Cortex of kidney (tissue), 1 donor: ENCODE measurements at places on chromosomes 2 and 18.

GRCh38 chr2:217064234-217065011 is 204.6 kb upstream of the TNP1 start:
- no peak for DNase-seq

DNA sequence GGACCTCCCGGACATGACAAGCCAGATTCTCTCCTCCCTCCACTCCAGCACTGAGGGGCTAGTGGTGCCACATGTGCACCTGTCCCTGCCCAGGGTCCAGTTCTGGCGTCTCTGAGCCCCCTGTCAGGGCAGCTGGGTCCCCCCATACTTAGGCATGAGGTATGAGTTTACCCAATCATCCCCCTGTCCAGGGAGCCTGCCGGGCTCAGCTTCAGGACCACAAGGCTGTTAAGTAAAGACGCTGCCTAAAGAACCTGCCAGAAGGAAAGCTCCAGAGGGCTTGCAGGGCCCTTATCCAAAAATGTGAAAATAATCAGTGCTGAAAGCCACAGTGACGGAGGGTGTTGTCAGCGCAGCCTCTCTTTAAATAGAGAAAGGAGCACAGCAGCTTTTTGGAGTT is 40.0 kb downstream of the SH3BP4 start:
- no peak for DNase-seq

DNA sequence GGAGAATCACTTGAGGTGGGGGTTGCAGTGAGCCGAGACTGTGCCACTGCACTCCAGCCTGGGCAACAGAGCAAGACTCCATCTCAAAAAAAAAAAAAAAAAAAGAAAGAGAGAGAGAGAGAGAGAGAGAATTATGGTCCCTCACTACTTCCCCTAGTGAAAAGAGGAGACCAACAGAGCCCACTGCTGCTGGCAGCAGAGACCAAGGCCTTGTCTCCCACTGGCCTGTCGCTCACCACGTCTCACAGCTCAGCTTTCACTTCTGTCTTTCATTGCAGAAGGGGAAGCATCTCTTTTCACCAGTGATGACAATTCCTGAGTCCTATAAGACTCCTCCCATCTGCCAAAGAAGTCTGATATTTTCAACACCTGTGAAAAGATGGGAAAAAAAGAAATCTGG is 81.3 kb downstream of the CLHC1 start:
- DNase-seq, result no peak

GRCh38 chr2:114714313-114714712 is 271.9 kb downstream of the DPP10 start:
- DNase-seq, result no peak

DNA sequence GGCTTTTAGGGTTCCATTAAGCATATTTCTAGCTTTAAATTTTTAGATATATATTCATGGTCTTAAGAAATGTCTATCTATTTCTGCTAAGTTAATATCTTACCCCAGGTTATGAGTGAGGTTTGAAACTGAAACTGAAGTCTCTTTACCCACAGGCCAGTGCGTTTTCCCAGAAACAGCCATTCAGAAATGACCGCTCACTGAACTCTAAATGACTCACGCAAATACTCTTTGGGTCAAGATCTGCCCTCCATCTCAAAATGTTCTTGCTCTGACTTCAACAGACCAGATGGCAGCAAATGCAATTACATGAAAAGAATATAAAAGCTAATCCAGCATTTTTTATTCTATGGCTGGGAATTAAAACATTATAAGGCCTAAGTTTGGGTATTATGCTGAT is 315.2 kb downstream of the TDRD15 start:
- no peak for DNase-seq

DNA sequence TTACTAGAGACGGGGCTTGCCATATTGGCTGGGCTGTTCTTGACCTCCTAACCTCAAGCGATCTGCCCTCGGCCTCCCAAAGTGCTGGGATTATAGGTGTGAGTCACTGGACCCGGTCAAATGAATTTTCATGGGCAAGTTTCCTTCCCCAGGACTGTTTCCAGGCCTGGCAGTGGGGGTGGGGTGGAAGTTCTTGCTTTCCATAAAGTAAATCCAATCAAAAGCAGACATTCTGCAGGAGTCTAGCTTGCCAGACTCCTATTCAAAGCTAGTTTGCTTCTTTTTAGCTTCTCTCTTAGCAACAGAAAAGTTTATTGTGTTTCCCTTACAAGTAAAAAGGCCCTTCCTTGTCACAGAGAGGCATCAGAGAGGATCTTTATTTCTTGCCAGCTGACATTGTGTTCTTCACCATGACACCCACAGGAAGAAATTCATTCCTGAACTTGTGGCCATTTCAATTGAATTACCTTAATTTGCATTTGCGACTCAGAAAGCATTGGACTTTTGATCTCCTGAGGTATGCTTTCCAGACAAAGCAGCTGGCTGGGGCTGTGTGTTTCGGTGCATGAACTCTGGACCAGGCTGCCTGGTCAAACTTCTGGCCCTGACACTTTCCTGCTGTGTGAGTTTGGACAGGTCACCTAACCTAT is 37.9 kb downstream of the LYPD1 start:
- DNase-seq, result no peak

DNA sequence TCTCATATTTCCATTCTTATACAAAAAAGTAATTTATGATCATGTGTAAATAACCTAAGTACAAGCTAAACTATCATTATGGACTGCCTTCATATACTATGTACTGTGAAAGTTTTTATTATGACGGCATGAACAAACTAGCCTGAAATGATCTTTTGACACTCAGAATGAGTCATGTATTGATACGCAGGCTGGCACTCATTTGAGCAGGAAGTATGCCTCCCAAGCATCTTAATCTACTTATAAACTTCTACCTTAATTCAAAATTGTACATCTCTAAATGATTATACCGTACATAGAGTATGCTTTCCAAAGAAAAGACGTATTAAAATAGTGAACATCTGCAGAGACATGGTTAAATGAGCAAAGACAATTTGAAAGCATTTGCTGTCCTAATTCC is 207.1 kb upstream of the SPOPL start:
- DNase-seq, result no peak

DNA sequence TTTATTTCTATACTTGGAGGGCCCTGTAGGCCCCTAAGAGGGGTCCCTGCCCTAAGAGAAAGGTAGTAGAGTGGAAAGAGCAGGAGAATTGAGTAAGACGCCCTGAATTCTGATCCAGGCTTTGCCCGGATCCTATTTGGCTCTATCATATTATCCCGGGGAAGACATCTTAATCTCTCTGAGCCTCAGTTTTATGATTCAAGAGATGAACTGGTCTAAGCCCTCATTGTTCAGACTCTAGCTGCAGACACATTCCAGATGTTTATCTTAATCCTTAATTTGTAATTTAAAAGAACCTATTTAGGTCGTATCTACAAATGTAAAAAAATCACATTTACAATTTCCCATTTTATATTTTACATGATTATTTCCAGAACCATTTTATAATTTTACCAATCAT is 220.1 kb downstream of the AGPS start:
- no peak for DNase-seq

GRCh38 chr2:181420259-181421130 is 36.7 kb upstream of the ITGA4 start:
- no peak for DNase-seq

DNA sequence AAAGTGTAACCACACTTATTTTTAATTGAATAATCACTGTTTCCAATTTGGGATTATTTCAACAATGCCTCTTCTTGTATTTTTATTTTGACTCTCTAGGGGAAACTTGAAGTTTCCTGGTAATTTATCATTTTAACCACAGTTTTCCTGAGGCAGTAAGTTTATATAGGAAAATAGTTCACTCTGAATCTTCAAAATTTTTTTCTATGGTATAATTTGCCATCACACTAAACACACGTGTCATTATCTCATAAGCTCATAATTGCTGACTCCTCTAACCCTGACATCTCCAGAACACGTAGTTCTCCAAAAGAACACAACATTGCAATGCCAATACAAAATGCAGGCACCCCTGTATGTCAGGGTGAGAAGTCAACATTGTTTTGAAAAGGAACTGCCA is 102.2 kb upstream of the FZD7 start:
- DNase-seq, result no peak

DNA sequence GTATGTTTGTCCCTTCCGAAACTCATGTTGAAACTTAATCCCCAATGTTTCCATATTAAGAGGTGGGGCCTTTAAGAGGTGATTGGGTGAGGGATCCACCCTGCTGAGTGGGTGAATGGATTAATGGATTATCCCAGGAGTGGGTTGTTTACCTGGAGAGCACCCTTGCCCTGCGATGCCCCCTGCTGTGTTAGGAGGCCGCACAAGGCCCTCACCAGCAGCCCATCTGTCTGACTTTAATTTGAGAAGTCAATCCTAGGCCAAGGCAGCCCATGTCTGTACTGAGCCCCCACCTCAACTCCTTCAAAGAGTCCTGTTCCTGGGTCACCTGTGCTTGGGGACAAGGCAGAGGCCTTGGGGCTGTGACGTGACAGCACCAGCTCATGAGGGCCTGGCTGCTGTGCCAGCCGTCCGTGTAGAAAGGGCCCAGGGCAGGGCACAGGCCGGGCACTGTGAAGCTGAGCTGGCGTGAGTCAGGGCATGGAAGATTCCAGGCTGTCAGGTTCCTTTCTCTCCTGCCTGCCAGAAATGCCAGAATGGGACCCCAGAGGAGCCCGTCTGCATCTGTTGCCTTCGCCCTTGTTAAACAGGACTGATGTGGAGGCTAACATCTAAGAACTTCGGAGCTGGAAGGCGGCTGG is 21.3 kb upstream of the TAF1B start:
- no peak for DNase-seq

DNA sequence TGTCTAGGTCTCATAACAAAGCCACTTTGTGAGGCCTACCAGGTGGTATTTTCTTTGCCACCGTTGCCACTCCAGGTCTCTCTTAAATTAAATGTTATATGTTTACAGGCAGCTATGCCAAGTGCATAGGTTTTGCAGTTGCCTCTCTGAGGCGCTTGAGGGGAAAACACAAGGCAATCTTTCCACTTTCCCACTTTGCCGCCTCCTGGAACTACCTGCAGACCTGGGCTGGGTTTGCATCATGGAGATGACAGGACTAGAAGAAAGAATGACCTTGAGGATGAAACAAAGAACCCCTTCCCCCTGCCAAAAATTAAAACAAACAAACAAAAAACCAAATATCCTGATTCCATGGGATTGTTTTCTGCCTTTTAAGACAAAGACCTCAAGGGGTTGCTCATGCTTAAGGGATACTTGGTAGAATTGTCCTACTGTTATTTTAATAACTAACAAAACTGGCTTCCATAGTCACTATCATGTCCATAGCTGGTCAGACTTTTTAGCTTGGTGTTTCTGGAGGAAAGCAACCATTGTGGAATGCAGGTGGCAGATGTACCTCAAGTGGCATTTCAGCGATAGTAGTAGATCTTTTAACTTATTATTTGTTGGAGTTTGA is 159.9 kb downstream of the PRPF40A start:
- no peak for DNase-seq
